ENCODE measurements at places on chromosomes 4 and X.

- no peak for DNase-seq
Observed at GRCh38 chr4:90306810-90307209, 179.6 kb downstream of the CCSER1 start.

GRCh38 chr4:473570-474457 is 25.1 kb downstream of the ZNF721 start:
- peak; percentile 90 for DNase-seq

DNA sequence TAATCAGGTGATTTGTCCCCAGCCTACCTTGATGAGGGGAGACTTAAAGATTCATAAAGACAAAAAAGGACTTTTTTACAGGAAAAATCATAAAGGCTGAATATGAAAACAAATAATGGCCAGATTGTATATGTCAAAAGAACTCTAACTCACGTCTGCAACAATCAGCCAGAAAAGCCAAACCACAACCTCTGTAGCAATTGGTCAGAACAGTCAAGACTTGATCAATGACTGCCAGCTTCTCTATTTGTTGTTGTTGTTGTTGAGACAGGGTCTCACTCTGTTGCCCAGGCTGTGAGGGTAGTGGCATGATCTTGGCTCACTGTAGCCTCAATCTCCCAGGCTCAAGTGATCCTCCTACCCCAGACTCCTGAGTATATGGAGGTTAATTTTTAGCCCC is 35.9 kb upstream of the PPA2 start:
- DNase-seq, result no peak

DNA sequence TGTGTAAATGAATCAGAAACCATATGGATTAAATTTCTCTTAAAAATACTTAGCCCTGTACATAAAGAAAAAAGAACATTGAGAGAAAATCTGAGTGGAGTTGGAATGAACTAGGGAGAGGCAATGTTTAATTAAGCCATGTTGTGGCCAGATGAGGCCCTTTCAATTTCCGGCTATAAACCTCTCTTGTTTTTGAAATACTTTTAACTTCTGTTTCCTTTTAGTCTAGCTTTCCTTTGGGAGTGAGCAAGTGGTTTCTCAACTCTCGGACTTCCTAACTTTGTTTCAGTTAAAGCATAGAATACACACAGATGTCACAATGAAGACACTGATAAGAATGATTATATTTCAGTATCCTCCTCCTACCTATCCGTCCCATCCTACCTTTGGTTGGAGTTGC is 197.2 kb downstream of the ARHGAP24 start:
- no peak for DNase-seq

DNA sequence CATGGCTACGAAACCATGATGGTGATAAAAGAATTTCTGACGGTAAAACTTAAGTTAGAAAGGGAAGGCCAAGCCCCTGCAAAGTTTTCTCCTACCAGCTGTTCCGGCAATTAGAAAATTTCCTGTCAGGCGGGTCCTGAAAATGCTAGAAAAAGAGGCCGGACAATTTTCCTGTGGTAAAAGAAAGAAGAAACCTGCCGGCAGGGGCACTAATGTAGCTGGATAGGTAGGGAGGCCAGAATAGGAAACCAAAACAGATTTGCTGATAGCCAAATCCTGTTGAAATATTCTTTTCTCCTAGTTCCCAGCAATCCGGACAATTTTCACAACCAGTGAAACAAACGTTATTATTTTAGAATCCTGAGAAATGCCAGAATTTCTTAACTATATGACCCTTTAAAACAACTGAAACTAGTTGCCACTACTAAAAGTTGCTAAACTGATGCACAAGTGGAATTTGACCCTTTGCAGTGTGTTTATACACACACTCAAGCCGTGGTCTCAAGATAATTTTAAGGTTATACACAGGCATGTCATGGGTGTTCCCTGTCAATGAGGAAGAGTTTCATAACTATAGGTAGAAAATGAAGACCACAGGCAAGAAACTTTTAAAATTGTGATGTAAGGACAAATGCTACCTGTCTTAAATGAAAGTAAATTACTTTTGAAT is 47.7 kb downstream of the RPS6KA3 start:
- DNase-seq, result no peak

DNA sequence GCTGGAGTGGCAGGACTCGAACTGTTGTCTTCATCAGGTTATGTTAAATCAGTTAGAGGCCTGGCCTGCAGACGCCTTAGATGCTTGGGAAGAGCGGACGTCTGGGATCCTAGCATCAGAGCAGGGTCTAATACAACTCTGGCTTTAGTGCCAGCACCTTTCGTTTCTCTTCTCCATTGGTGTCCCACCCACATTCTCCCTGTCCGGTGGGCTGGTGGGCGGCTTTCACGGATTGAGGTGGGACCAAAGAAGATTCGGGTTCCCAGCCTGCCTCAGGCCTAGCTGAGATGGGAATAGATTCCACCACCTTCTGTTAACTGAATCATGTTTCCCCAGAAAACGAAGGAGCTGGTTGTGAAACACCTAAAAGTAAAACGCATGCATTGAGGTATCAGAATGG is 939 bp downstream of the PDK3 start:
- DNase-seq, result no peak

DNA sequence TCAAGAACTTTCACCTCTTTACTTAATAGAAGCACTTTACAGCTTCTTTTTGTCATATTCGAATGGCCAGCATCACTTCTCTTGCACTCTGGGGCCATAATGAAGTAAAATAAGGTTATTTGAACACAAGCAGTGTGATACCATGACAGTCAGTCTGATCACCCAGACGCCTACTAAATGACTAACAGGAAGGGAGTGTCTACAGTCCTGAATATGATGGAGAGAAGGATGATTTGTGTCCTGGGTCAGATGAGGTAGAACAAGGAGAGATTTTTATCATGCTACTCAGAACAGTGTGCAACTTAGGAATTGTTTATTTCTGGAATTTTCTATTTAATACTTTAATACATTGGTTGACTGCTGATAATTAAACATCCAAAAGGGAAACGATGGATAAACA is 284.2 kb upstream of the F9 start:
- DNase-seq, result no peak

DNA sequence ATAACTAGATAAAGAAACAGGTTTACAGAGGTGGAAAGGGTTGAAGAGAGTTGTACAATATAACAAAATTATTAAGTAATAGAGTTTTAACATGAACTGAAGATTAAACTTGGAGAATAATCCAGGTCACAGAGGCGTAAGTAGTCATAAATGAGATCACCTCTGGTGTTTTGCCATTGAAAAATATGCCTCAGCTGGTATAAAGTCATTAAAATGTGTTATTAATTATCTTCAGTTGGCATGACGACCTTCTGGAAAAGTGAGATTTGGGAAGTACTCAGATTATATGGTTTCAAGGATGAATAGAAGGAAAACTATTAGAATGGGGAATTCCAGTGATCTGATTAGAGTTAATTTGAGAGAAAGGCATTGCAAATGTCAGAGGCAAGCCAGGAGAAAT is 237.5 kb upstream of the ANXA10 start:
- no peak for DNase-seq

GRCh38 chrX:17860811-17861488 is at the start of gene RAI2:
Gene RAI2 (minus strand): TSS chrX:17861298. CDS start chrX:17802010, 59,288 bp downstream.
- DNase-seq, result peak; percentile 8

GRCh38 chr4:143286701-143287571 is 49.7 kb upstream of the GAB1 start:
- no peak for DNase-seq

DNA sequence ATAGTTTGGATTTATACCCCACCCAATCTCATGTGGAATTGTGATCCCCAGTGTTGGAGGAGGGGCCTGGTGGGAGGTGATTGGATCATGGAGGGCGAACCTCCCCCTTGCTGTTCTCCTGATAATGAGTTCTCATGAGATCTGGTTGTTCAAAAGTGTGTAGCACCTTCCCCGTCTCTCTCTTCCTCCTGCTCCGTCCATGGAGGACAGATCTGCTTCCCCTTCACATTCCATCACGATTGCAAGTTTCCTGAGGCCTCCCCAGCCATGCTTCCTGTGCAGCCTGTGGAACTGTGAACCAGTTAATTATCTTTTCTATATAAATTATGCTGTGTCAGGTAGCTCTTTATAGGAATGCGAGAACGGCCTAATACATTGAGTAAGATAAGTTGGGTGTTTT is 518.8 kb upstream of the LCORL start:
- no peak for DNase-seq

DNA sequence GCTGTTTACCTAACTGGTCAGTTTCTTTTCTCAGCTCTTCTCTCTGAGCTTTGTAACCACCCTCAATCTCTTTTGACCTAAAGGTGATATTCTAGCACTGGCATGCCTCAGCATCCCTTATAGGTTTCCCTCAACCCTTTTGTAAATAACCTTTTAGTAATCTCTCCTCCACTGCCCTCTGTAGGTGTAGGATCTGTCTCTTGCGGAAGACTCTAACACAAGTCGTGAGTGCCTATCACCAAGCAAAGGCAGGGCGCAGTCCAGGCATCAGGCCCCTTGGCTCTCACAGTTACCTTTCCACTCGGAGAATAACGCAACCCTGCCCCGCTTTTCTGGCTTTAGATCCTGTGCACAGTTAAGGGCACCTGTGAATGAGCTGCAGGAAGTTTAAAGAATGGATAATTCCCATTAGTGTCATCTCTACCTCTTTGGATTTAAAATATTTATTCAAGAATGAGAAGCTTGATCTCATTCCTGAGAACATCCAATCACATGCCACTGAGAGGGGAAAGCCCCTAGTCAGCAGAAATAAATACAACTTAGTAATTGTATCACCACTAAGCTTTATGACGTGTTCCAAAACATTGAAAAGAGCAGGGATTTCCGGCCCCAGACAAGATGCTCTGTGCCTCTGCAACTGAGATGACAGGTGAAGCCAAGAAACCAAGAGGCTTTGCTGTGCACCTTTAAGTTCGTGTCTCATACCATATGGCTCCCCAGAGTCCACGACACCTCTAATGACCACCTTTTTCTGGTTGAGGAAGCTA is 58.8 kb downstream of the SPINK2 start:
- DNase-seq, result no peak

GRCh38 chr4:184802697-184803015 is 23.1 kb downstream of the ACSL1 start:
- no peak for DNase-seq

DNA sequence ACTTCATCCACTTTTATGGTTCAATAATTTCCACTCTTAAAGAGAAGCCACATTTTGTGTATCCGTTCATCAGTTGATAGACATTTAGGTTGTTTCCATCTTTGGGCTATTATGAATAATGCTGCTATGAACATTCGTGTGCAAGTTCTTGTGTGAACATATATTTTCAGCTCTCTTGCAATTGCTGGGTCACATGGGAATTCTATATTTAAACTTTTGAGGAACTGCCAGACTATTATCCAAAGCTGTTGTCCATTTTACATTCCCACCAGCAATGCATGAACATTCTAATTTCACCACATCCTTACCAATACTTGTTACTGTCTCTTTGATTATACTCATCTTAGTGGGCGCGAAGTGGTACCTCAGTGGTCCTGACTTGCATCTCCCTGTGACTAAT is 61.9 kb downstream of the NR3C2 start:
- no peak for DNase-seq

GRCh38 chrX:9148615-9149399 is 114.9 kb upstream of the FAM9B start:
- no peak for DNase-seq

DNA sequence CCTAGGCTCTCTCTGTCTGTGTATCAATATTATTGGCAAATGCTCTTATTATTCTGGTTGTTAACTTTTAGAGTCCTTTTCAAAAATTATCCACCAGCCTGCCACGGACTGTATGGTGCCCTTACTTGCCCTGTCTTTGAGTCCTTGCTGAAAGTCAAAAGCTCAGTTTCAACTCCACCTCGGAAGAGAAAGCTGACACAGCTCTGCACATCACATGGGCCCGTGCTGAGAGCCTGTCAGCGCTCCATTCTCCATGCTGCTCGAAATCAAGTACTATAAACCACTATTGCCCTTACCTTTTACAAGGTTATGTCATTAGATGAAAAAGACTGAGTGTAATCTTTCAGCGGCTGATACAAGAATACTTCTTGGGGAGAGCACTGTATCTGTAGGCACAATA is 141.0 kb downstream of the CORIN start:
- no peak for DNase-seq

DNA sequence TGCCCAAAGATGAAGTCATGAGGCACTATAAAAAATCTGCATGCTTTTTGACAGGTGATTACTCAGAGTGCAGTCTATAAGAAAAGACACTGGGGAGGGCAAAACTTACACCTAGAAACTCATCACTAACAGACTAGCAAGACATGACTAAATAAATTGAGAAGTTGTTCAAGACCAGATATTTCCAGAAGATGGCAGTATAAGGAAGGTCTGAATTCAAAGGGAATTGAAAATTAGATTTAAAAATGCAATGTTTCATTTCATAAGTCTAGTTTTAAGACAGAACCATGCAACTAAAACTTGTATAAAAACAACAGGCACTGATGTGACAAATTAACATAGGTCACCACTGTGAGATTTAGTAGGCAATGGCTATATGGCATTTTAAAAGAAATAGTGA is 232.5 kb upstream of the POF1B start:
- DNase-seq, result no peak

DNA sequence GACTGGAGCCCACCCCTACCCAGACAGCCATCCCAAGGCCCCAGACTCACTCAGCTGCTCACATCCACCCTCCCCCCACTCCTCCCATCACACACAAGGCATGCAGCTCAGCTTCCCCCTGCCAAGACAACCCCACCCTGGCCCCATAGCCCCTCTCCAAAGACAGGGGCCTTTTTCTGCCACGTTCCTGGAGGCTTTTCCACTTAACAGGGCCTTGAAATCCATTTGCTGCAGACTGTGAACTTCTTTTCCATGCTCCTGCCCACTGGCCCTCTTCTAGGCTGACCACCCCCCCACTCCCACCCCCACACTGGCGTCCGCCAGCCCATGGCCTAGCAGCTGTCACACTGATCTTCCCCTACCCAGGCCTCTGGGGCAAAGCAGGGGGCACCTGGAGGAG is 76.0 kb downstream of the PJA1 start:
- DNase-seq, result no peak

GRCh38 chr4:16967722-16968121 is 69.3 kb upstream of the LDB2 start:
- DNase-seq, result no peak

DNA sequence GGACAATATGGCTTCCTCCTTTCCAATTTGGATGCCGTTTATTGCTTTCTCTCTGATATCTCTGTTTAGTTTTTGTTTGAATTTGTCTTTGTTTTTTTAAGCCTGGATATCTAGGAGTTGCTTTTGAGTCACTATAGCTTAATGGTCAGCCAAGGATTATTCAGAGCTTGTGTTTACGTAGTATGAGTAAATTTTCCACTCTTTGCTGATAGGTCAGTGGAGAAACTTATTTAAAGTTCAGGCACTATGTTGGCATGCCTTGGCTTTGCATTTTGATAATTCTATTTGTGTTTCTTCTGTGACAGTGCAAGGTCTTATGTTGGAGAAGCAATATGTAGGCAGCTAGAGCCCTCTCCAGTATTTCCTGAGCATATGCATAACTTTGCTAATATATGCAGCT is 315.2 kb downstream of the GRID2 start:
- no peak for DNase-seq

- no peak for DNase-seq
Observed at GRCh38 chr4:27272217-27272616, 411.6 kb downstream of the STIM2 start.

DNA sequence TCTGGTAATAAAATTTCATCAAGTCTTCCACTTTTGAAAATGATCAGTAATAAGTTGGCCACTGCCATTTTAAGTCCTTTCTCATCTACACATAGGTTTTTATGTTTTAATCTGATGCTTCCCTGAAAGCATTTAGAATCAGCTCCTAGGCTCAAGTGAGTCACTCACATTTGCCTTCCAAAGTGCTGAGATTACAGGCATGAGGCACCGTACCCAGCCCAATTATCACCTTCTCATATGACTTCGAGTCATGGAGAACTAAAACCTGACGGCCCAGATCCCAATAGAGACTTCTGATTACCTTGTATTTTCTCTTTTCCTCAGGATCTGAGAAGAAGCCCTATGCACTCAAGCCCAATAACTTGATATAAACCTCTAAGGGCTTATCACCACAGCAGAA is 140.8 kb downstream of the OPHN1 start:
- no peak for DNase-seq
